Hematopoietic multipotent progenitor cell (in vitro differentiated cells): ENCODE measurements at places on chromosomes 12 and 14. TPM values are rescaled to one million over a fixed set of nuclear protein-coding genes. Genes with fewer than 3 reads are reported as not detected.

DNA sequence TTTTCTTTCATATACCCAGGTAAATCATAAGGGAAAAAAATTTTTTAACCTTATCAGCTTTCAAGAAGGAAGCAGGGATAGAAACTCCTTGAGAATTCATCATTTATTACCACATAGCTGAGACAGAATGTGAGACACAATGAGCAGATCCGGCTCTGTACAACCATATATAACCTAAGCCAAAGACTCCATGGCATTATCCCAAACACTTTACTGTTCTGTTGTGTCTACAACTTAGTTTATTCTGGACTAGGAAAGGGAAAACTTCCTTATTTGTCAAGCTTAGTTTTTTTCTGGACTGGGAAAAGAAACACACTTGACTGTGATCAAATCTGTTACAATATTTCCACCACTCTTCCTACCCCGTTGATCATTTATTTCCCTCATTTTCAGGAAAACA, 38.3 kb upstream of the CATSPERB start:
- no peak for DNase-seq

DNA sequence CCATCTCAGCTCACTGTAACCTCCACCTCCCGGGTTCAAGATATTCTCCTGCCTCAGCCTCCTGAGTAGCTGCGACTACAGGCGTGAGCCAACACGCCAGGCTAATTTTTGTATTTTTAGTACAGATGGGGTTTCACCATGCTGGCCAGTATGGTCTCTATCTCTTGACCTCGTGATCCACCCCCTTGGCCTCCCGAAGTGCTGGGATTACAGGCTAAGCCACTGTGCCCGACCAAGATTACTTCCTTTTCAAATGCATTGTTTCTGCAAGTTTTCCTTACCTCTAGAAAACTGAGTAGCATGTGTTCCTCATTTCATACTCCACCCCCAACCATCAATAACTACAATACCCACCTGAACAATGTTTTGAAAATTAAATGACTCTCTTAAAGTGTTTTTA, 13.1 kb downstream of the ARF6 start:
- no peak for DNase-seq

DNA sequence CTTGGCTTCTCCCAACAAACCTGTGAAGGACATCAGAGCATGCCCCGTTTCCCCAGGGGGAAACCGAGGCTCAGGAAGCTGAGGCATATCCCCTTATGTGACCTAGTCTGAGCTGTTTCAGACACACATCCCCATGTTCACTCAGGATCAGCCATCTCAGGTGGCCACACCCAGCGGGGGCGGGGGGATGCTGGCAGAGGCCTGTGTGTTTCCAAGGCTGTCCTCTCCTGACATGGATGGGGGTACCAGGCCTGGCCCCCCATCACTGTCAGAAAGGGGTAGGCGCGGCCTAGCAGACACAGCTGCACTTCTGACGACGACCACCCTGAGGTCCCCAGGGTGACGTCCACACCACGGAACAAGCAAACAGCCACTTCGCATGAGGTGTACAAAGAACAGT, 22.1 kb downstream of the CCDC85C start:
- no peak for DNase-seq

- DNase-seq, result no peak
Measured at GRCh38 chr14:58829594-58829993, 191.8 kb downstream of the DACT1 start.

- no peak for DNase-seq
Measured at GRCh38 chr12:6318440-6318879, 8.0 kb downstream of the PLEKHG6 start.

DNA sequence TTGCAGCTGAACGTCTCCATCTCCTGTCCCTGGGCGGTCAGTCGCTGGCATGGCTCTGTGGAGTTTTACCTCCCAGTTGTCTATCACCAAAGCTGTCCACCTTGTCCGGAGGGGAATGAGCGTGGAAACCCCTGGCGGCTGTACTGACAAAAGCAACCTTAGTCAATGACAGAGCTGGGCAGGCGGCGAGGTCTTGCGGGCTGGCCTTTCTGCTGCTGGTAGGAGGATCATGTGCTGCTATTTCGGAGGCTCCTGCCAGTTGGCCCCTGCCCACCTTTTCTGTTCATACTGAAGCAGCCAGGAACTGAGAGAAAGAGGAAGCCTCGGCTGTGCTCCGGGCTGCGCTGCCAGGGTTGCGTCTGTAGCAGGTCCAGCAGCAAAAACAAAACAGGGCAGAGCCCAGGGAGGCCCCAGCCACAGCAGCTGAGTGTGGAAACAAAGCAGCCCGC, 57.7 kb downstream of the HMGA2 start:
- peak; percentile 89 for DNase-seq

DNA sequence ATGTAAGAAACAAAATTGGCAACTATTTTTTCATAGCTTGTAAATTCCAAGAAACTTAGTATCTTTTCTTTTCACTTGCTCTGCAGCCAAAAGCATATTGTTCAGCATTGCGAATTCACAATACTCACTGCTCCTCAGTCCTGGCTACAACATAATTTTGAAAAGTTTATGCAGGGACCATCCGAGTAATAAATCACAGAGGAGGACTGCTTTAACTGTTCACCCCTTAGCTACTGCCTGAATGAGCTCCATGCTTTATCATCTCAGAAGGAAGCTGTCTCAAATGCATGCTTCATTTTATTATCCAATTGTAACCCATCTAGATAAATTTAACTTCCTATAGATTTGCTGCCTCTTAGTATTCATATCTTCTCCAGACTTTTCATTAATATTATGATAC, 827.8 kb downstream of the DIO2 start:
- DNase-seq, result no peak

GRCh38 chr12:98162906-98163678, 352.3 kb upstream of the TMPO start:
- DNase-seq, result no peak

- no peak for DNase-seq
Measured at GRCh38 chr12:32253154-32253790, 146.1 kb upstream of the FGD4 start.

ZFHX2 gene
- 0.81 TPM for total RNA-seq

RBP5 gene
- total RNA-seq, result under 0.01 TPM

SMIM41 gene
- total RNA-seq, result under 0.01 TPM
